ENCODE measurements at places on chromosomes 11 and 22.

DNA sequence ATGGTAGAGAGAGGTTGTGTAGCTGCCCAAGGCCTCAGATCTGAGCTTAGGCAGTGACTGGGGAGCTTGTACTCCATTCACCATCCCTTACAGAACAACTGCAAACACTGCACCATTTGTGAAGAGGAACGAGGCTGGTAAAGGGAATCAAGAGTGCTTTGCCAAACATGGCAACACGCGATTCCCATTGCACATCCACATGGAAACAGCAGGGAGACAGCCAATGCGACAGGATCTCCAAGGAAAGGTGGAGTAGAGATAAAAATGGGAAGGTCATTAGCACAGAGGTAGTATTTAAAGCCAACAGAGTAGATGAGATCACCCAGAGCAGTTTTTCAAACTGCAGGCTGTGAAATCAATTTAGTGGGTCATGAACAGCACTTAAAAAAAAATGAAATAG, 42.0 kb downstream of the TCF20 start:
- no peak for DNase-seq

- DNase-seq, result no peak
Observed at GRCh38 chr11:41306431-41306830, 153.0 kb downstream of the LRRC4C start.

DNA sequence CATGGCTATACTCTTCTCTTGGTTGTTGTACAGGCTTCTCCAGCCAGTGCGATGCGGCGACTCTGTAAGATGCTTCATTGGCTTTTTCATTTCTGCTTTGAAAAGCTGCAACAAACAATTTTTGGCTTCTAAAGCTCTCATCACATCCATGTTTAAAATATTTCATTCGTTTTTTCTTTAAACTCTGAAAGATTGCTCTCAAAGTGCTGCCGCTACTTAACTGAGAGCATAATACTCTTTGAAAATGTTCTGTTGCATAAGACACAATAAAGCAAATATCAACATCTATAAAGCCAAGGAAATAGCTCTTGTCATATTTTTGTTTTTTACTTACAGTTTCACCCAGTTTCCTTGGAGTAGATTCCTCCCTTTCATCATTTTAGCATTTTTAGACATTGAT, 468.3 kb downstream of the TBC1D22A start:
- DNase-seq, result no peak

DNA sequence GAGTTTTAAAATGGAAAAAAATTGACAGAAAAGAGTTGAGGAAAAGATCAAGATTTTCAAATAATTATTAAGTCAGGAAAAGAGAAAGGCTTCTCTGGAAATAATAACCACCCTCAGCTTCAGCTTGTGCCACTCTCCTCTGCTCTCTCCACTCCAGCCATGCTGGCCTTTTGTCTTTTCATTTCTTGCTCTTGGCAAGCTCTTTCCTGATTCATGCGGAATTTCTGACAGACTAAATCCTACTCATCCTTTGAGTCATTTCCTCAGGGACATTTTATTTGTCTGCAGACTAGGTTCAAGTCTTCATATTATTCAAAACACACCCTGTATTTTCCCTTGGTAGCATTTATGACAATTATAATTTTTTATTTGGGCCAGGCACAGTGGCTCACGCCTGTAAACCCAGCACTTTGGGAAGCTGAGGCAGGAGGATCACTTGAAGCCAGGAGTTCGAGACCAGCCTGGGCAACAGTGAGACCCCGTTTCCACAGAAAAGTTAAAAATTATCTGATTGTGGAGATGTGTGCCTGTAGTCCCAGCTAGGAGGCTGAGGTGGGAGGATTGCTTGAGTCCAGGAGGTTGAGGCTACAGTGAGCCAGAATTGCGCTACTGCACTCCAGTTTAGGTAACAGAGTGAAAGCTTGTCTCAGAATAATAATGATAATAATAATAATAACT, 7.8 kb upstream of the P4HA3 start:
- no peak for DNase-seq

DNA sequence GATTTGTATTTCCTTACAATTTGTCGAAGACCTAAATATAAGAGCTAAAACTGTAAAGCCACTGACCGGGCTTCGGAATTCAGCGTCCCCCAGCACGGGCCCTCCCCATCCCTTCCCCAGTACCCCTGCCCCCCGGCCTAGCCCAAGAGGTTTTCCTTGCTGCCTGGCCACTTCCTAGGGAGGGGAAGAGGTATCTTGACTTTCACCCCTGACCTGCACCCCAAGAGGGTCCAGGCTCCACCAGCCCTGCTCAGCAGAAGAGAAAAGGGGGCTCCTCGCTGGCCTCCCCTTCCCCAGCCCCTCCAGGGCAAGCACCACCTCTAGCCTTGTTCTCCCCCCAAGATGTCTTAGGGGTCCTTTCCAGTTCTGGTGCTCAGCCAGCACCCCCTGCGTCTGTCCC, 26.1 kb upstream of the CARS1 start:
- no peak for DNase-seq

- DNase-seq, result no peak
Observed at GRCh38 chr22:50194037-50194805, 6.6 kb upstream of the SELENOO start.

DNA sequence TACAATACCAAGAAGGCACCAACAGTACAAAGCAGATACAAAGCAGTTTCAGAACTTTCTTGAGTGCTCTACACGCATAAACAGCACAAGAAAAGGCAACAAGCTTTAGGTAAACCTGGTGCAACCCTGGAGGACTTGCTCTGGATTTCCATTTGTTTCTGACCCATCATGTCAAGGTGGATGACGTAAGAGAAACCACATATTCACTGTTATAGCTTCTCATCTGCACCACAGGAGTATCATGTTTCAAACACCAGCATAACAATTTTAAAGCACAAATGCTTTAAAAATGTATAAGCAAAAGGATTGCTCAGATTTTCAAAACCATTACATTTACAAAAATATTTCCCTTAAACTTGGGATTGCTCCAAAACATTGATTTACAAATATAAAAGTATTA, 25.0 kb upstream of the YPEL1 start:
- DNase-seq, result no peak

GRCh38 chr11:19389787-19390303, 149.1 kb upstream of the E2F8 start:
- no peak for DNase-seq

- DNase-seq, result no peak
Observed at GRCh38 chr11:61642162-61642561, 38.0 kb upstream of the DAGLA start.

DNA sequence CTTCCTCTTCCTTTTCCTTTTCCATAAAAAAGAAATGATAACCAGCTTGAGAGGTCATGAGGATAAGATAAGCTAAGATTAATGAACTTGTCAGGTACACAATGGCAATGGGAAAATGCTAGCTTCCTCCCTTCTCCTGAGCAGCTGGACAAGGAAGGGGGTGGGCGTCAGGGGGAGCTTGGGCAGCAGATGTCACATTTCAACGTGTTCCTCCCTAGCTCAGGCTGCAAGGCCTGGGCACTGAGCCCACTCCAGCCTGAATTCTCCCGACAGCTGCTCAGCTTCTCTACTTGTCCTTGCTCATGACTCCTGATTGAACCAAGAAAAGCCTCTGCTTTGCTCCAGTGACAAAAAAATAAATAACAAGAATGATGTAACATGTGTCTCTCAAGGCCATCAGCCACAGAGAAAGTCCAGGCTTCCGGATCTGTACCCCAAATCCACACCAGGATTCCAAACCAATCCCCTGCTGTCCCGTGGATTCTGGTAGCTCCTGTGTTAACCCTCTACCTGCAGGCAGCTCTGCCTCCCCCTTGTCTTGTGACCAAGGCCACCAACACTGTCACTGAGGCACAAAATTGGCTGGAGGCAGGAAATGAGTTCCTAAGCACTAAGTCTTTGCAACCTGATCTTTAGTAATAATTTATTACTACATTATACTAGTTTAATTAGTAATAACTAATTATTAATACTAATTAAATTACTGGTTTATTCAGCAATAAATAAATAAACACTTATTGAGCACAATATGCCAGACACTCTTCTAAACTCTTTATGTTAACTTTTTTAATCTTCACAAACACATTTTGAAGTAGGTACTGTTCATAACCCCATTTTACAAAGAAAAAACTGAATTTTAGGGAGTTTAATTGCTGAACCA, 146.5 kb downstream of the CCDC34 start:
- DNase-seq, result no peak

DNA sequence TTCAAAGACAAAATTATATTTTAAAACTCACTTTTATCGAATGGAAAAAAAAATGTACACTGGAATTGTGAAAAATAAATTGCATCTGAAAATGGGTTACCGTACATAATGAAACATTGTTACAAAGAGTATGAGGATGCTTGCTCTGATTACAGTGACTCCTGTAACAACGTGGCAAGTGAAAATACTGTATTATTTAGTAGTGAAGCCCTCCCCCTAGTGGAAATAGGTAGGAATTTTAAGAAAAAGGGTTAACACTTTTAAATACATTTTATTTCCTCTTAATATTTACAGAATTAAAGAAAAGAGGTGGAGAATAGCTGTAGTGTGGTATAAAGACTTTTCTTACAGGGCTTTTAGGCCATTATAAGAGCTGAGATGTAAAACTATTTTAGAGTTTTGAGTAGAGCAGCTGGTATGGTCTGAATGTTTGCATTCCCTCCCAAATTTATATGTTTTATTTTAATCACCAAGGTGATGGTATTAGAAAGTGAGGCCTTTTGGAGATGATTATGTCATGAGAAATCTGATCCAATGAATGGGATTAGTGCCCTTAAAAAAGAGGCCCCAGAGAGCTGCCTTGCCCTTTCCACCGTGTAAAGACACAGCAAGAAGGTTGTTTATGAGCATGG, 25.2 kb downstream of the FAM76B start:
- DNase-seq, result no peak

DNA sequence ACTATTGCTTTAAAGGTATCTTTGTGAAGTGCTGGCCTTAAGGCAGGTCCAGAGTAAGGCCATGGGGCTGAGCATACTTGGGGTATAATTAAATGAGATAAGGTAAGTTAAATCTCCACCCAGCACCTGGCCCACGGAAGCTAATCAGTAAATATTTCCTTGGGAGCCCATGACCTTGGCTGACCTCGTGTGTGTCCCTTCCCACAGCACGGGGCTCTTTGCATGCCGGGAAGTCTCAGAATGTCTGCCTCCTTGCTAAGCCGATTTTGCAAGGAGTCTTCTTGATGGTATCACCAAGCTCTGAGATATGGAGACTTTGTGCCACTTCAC, 46.5 kb downstream of the ADM start:
- no peak for DNase-seq

DNA sequence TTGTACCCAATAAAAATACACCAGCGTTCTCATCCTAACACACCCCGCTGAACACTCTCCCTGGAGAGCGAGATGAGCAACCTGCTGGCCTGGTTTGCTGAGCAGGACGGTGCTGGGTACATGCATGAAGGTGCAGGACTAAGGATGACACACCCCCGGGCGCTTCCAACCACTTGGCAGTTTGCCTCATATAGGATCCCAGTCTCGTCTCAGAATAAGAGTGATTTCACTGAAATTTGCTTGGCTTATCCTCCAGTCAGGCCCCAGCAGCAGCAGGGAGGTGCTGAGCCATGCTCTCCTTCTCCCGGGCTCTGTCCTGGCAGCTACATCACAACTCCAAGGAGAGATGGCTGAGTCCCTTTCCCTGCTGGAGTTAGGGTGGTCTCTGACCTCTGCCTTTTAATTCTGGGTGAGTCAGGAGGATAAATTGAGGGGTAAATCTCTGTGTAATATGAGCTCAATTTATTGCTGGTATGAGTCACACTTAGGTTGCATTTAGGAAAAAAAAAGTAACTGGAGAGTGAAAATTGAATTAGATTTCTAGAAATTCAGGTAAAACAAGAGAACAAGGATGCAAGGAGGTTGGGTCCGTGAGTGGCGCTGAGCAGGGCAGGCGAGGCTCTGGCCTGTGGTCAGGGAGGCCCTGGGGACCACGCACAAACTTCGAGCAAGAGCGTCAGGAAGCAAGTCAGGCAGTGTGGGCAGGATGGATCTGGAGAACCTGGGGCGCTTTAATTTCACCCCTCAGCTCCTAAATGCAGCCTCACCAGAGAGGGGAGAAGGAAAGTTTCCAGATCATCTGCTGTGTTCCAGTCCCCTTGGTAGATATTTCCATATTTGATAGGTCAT, 974.0 kb downstream of the TBC1D22A start:
- DNase-seq, result no peak

GRCh38 chr22:39177456-39177775, 24.9 kb upstream of the CBX7 start:
- DNase-seq, result no peak

- no peak for DNase-seq
Observed at GRCh38 chr11:16912692-16913111, 101.5 kb downstream of the PLEKHA7 start.

GRCh38 chr11:117903505-117904382, 25.5 kb downstream of the TMPRSS13 start:
- DNase-seq, result no peak

DNA sequence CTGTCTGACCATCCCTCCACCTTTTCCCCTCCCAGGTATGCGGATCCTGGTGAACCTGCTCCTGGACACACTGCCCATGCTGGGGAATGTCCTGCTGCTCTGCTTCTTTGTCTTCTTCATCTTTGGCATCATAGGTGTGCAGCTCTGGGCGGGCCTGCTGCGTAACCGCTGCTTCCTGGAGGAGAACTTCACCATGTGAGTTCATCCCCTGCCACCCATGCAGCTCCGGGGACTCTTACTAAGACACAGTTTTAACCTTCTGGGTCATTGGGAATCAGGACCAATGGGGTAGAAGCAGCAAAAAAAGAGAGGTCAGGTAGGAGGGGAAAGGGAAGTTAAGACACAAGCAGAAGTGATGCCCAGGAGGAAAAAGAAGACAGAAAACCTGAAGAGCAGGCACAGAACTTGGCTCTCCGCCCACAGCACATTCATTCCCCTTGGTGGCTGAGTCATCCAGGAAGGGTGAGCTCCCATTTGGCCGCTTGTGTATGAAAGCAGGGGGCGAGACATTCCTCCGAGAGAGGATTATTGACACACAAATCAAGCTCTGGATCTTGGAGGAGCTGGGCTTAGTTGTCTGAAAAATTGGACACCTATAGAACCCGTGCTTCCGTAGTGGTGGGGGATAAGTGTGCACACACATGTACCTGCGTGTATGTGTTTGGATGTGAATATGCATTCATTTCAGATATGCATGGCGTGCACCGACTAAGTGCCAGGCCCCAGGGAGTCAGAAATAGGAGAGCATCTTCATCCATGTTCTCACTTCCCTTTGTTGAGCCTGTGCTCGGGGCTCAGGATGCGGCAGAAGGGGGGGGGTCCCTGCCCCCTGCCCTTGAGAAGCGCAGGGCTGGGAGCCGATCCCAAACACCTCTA, 64.2 kb downstream of the CACNA1I start:
- no peak for DNase-seq

DNA sequence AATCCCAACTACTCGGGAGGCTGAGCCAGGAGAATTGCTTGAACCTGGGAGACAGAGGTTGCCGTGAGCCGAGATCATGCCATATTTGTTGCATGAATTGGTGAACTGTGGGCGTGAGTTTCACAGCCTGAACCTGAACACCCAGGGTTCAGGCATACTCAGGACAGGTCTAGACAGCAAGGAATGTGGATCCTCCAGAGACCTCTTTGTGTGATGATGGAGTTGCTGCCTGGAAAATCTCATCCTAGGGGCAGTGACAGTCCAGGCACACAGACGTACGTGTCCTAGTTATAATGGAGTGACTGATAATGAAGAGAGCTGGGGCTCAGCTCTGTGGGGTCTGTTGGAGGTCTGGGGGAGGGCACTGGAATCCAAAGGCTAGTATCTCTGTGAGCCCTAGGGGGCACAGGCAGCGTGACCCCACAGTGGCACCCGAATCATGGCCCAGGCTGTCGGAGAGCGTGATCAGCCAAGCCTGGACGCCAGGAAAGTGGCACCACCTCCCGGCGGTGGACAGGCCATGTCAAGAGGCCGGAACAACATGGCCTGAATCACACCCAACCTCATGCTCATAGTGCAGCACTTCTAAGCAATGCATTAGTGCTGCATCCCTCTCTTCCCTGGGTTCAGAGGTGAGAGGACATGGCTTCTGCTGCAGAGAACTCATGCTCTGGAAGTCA, 31.7 kb downstream of the RIBC2 start:
- no peak for DNase-seq

Measured in stimulated activated CD8-positive, alpha-beta memory T cell treated with anti-CD3 and anti-CD28 coated beads, Interleukin-4, amount 100 ng/mL, for 1 hour (primary cell).